ENCODE measurements at places on chromosomes 1 and 21.

GRCh38 chr21:44078411-44078981, 28.7 kb upstream of the PWP2 start:
- no peak for DNase-seq

- no peak for DNase-seq
These were observed 22.0 kb downstream of the PIGM start for GRCh38 chr1:160009801-160010200.

DNA sequence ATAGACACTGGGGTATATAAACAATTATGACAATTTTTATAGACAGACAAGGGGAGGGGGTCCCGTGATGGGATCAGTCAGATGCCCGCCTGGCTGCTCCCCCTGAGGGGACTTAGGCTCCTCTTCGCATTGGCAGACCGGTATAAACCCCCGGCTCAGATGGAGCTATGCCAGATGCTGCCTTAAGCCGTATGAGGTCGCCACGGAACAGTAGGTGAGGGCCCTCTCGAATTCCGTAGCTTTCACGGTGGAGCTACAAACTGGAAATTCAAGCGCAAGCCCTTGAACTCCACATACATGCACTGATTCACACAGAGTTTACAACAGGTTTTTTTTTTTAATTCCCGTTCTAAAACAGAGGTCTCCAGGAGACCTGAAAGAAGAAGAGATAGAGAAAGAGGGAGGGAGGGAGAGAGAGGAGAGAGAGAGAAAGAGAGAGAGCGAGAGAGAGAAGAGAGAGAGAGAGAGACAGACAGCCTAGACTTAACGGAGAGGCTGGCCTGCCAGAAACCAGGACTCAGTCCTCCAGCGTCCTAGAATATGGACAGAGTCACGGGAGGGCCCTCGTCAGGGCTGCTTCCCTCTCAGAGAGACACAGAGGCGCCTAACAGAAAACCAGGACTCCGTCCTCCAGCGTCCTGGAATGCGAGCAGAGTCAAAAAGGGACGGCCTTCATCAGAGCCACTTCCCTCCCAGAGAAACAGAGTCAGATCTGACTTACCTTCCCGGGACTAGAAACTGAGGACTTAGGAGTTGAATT, 24.4 kb upstream of the TMEM54 start:
- no peak for DNase-seq

DNA sequence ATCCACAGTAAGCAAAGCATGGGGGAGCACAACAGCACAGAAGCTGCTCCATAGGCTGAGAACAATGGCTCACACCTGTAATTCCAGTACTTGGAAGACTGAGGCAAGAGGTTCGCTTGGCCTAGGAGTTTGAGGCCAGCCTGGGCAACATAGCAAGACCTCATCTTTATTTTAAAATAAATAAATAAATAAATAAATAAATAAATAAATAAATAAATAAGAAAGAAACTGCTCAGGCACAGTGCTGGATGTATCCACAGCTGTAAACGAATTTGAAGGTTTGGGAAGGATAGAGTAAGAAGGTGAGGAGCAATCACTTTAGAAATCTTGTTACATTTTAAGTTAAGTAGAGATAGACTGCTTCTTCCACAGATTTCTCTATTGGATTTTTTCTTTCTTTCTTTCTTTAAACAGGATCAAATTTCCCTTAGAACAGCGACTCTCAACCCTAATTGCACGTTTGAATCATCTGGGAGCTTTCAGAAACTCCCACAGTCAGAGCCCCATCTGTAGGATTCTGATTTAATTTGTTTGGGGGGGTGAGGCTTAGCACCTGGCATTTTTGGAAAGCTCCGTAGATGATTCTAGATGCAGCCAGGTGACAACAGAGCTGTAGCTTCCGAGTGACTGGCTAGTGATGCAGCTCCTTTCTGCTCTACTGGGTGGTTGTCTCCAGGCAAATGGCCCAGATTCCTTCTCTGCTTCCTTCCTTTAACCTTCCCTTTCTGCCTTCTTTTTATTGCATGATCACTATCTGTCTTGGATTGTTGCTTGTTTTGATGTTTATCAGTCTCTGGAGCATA, 53.5 kb downstream of the S1PR1 start:
- no peak for DNase-seq

GRCh38 chr21:34693192-34693810, 24.5 kb downstream of the CLIC6 start:
- no peak for DNase-seq

DNA sequence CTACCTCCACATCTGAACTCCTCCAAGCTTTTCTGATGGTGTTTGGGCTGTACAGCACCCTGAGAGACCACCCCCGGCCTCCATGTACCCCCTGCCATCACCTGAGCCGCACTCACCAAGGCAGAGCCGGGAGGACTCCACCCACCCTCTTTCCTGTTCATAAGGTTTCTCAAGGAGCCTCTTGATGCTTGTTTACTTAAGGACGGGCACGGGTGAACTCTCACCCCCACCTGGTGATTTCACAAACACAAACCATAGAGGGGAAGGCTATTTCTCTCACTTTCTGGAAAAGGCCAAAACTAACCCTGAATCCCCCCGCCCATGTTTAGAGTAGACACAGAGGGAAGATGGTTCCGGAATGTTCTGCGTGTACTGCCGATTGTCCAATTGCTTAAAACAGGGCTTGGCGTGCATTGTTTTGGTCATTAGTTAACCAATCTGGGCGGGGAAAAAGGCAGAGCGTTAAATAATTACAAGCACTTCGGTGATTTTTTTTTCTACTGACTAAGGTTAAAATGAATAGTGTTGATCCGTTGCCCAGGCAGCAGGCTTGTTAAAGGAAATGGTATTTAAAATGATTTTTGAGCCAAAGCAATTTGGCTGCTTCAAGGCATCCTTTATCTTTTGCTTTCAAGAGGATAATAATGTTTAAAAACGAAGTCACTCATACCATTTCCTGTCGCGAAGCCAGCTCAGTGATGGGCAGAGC, 279.8 kb upstream of the VAMP3 start:
- DNase-seq, result no peak

DNA sequence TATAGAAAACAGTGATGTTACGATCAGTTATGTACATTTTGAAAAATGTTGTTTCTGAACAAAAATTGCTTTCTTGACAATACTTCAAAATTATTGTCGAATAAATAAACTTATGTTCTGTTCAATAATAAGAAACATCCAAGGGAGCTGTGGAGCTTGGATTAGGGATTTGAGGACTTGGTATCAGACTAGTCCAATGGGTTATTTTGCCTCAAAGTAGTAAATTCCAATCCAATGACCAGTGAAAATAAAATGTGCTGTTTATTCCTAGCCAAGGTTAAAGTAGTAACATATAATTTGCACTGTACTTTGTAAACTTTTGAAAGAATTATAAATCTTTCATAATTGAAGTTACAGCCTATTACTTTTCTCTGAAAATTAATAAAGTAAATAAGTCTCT, 79.1 kb upstream of the IVNS1ABP start:
- no peak for DNase-seq

DNA sequence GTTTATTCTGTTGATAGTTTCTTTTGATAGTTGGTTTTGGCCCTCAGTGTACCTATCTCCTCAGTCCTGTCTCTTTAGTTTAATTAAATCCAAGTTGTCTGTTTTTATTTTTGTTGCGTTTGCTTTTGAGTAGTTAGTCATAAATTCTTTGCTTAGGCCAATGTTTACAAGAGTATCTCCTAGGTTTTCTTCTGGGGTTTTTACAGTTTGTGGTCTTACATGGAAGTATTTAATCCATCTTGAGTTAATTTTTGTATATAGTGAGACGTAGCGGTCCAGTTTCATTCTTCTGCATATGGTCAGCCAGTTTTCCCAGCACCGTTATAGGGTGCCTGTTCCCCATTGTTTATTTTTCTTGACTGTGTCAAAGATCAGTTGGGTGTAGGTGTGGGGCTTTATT, 139.4 kb downstream of the POU2F1 start:
- no peak for DNase-seq

DNA sequence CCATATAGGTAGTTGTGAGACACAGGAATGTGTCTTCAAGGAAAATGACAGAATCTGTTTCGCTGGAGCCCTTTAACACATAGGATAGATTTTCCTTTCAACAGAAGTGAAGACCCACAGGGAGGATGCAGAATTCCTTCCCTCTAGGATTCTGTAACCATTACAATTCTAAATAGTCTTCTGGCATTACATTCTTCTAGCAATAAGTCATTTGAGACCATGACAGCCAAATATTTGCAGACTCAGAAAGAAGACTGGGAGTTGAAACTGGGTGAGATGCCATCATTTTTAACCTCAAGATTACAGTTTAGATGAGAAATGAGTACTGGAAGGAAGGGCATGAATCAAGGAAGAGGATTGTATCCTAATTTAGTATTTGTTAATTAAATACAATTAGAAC, 61.6 kb downstream of the ZBTB18 start:
- no peak for DNase-seq

Data from RWPE2 (cell line).